ENCODE measurements at places on chromosomes 2 and 18.

DNA sequence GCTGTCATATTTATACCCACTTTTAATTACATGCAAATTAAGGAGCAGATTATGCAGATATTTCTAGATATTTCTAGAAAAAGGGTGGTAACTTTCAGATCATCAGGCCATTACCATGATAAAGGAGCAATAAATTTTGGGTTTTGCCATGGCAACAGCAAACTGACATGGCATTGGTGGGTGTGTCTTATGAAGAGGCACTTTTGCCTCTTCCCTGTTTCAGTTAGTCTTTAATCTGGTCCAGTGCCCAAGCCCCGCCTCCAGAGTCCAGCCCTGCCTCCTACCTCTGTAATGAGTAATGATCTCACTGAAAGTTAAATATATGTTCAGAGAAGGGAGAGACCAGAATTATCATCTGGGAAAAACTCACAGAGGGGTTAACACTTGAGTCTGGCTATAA, 124.8 kb downstream of the SCG2 start:
- DNase-seq, result no peak

DNA sequence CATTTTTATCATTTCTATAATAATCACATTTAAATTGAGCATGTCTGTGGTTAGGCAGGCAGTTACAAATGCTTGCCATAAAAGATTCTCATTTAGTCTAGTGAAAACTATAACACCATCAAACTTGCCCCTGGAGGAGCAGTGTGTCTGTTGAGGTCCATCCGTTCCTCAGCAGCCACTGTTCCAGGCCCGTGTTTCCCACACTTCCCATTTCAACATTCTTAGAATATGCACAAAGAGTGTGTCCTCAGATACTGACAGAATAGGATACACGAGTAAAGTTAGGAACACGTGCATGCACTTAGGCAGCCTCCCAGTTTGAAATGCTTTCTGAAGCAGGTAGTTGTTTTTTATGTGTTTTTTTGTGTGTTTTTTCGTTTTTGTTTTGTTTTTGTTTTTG, 39.9 kb downstream of the NCK2 start:
- DNase-seq, result no peak

DNA sequence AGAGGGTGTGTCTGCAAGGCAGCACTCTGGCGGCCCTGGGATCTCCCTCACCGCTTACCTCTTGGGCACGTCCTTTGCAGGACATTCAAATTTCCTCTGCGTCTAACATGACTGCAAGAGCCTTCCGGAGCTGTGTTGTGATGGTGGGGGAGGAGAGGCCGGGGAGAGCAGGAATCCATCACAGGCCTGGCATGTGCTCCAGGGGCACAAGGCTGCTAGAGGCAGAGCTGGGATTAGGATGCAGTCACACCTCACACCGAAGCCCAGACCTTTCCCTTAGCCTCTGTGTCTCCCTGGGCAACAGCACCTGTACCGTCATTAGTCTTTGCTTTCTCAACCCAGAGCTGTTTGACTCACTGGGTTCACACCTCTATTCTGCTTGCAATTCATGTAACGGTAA, 111.3 kb downstream of the CMPK2 start:
- no peak for DNase-seq

DNA sequence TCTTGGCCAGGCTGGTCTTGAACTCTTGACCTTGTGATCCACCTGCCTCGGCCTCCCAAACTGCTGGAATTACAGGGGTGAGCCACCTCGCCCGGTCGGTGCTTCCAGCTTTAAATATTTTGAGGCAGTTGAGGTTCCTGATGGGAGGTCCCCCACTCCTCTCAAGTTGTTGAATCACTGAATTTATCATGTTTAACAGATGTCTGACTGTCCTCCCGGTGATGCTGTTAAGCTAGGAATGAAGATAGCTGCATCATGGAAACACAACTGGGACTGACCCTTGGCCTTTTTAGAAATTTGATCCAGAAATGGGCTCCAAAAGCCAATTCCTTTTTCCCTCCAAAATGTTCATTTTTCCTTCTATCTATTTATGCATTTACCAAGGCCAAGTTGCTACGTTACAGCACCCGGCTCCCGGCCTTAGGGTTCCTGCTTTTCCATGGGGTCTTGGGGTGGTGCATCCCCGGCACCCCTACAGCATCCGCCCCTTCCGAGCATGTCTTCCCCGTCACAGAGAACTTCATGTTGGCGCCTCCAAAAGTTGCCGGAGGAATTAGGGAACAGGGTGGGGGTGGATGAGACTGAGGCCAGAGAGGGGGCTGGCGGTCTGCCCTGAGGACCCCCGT, 43.9 kb downstream of the PAX8 start:
- no peak for DNase-seq

DNA sequence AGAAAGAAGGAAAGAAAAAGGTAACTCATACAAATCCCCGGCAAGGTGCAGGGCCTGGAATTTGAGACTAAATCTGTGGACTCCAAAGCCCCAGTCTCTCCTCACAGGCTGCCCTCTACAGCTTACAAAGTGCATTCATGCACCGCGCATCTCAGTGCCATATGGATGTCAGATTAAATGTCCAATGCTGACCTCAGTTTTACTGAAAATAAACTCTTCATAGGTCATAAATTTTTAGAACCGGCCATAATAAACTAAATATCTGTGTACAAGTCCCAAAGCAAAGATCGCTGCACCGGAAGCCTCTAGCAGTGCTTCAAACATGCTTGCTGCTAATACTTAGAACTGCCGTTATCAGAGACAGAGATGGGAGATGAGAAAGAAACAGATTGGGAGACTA, 17.7 kb downstream of the ST6GAL2 start:
- DNase-seq, result no peak

GRCh38 chr2:185578322-185578721, 160.3 kb upstream of the FSIP2 start:
- no peak for DNase-seq

DNA sequence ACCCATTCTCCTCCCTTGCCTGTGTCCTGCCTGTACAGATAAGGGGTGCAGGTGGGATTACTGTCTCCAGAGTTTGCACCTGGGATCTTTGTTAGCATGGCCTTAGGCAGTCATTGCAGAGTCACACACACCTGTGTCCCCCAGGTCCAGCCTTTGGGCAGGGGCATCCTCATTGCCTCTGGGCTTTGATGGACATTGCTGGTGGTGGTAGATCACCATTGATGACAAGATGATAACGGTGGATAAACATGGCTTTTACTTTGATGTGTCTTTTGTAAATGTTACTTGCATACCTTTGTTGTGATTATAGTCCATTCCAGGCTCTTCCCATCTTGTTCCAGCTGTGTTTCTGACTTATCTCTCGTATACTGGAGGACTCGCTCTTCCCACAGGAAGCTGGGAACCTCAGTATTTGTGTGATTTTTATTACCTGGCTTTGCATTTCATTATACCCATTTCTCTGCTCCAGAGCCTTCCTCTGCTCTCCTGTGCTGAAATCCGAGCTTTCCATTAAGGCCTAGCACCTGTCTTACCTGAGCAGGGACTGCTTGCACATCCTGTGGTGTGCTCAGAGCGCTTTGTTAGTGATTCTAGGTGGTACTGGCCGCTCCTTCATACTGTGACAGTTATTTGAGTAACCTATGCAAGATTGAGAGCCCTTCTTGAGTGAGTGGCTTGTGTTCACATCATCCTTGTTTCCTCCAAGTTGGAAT, 79.2 kb downstream of the PTPRM start:
- no peak for DNase-seq

DNA sequence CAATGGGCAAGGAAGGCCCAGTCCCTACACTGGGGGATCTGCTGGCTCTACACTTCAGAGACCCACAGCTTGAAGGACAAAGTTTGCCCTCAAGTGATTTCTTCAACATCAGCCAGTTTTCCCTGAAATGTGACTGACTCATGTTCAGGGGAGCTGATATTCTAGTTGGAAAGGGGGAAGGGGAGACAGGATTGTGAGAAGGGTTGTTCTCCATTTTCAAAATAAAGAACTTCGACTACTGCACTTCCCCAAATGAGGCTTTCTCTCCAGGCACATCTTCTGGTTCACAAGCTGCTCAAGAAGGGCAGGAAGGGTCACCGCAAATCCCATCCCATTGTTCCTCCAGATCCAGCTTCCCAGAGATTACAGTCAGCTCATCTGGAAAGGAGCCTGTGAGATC, 117.6 kb downstream of the BCL2L11 start:
- DNase-seq, result no peak

- no peak for DNase-seq
Measured at GRCh38 chr2:148848146-148848545, 26.9 kb upstream of the KIF5C start.

DNA sequence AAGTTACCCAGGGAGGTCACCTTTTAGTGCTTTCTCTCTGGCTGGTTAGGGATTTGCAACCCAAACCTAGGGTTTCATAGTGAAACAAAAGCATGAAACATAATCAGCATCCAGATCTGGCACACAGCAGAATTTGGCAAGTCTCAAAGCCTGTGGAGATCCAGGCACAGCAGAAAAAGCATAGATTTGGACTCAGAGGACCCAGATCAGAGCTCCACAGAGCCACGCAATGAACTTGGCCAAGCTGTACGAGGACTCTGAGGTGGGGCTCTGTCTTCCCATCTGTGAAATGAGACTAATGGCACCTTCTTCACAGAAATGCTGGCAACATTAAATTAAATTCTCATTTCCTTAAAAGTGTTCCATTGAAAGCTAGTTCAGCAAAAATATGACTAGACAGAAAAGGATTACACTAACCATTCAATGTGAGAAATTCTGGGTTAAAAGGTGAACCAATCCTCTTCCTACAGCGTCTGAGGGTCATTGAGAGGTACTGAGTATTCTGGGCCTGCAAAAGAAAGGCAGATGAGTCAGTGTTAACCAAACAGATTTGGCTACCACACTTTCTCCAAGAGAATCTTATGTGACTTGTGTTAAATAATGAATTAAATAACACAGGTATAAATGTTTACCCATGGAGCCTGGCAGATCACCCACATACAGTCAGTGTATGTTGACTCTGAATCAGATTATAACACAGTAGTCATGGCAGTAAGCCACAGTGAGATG, 266.3 kb downstream of the MREG start:
- no peak for DNase-seq

DNA sequence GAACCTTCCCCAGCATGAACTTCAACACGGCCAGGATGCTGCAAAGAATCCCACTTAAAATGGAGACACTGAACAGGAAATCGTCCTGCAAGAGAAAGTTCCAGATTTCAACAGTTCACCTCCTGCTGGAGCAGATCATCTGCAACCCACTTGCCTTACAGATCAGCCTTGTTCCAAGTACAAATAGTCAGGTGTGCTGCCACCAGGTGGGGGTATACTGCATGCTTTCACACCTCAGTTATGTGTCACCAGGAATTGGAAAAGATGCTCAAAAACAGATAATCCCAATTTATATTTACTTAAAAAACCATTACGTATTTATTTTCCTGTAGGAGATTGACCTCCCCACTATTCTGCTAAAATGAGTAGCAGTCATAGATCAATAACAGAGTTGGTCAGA, 212.3 kb downstream of the MGAT5 start:
- no peak for DNase-seq

DNA sequence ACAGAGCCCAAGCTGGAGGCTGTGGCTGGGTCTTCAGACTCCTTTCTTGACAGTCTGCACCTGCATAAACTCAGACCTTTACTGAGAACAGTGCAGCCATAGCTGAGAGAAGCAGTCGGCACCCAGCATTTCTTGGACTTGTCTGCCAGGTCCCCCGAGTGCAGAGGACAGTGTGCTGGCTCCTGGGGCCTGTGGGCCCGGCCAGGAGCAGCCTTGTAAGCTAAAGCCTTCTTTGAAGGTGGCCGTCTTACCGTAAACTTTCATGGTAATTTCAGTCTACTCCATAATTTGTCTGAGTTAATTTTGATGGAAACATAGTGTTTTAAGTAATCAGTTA, 70.9 kb downstream of the LRRFIP1 start:
- no peak for DNase-seq

- DNase-seq, result no peak
Measured at GRCh38 chr2:236179236-236180075, 11.3 kb upstream of the GBX2 start.

GRCh38 chr18:63218472-63218871, 101.1 kb downstream of the BCL2 start:
- DNase-seq, result no peak

- DNase-seq, result no peak
Measured at GRCh38 chr2:99850084-99850710, 292.2 kb downstream of the AFF3 start.

DNA sequence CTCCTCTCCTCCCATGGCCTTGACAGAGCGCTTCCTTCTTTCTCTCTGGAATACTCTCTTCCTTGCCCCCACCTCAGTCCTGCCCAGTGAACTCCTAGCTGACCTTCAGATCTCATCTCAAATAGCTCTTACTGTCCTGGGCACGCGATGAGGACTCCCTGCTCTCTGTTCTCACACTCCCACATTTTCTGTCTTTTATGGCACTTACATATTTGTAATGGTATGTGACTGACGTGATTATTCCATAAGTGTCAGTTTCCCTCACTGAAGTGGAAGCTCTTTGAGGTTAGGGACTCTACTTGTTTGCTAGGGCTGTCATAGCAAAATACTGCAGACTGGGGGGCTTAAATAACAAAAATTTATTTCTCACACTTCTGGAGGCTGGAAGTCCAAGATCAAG, 1.7 kb upstream of the DYSF start:
- DNase-seq, result no peak

- DNase-seq, result no peak
Measured at GRCh38 chr2:184119989-184120800, 478.1 kb upstream of the ZNF804A start.

DNA sequence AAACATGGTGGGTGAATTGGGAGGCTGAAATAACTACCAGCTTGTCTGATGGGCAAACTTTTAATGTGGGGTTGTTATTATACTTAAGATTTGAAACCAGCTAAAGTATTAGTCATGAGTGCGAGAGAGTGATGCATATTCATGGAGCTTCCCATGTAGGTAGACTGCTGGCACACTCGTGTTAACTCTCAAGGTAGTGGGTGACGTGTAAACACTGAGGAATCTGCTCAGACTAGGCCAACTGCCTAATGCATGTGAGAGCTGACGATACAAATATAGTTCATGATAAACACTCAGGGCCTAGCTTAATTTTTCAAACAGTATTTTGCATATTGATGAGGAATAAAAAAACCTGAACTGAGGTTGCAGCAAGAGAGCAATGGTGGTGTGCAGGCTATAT, 1165.7 kb upstream of the PIK3C3 start:
- DNase-seq, result no peak

DNA sequence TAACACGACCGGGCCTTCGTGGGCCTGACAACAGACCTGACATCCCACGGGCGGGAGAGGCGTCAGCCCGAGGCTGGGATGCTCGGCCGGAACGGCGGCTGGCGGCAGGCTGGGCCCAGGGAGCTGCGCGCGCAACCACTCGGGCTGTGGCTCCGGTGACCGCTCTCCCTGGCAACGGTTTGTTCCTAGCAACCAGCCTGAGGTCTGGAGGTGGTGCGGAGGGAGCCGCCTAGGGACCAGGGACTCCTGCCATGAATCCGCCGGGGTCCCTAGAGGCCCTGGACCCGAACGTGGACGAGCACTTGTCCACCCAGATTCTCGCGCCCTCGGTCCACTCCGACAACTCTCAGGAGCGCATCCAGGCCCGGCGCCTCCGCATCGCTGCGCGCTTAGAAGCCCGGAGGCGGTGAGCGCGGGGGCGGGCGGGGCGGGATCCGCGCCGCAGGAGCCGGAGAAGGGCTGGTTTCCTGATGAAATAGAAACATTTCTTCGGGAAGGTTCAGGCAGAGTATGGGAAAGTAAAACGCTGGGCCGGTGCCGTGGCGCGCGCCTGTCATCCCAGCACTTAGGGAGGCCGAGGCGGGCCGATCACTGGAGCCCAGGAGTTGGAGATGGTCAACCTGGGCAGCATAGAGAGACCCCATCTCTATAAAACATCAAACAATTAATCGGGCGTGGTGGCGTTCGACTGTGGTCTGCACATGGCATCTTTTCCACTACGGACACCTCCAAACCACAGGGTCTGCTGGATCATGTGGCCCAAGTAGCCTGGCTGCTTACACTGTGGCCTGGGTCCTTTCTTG, at the start of gene DRC1:
Gene DRC1 (plus strand): TSS at position 182 of the 803 bp plus-strand sequence. CDS start 70 bp downstream, at position 252.
- DNase-seq, result peak; percentile 25

Measured in substantia nigra (tissue), 51 donors.